ENCODE measurements at places on chromosomes 3 and 15.

- peak; percentile 14 for DNase-seq
These were observed 69.4 kb upstream of the FOXP1 start for GRCh38 chr3:71652781-71653413.

GRCh38 chr3:132635052-132635451 lies 24.6 kb downstream of the ACAD11 start:
- DNase-seq, result no peak

DNA sequence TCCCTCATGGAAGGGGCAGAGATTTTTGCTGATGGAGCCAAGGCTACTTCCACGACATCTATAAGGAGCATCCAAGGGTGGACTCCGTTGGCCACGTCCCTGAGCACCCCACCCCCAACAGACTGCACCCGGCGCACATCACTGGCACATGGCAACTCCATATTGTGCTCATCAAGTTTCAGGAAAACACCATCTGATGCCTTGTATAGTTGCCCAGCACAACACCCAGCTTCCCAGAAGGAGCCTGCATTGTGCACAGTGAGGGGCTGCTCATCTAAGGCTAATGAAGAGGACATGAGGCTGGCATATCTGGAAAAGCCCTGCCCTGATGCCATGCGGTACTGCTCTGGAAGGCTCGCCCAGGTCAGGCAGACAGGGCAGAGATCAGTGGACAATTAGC lies 15.0 kb upstream of the CACNA2D2 start:
- DNase-seq, result no peak

DNA sequence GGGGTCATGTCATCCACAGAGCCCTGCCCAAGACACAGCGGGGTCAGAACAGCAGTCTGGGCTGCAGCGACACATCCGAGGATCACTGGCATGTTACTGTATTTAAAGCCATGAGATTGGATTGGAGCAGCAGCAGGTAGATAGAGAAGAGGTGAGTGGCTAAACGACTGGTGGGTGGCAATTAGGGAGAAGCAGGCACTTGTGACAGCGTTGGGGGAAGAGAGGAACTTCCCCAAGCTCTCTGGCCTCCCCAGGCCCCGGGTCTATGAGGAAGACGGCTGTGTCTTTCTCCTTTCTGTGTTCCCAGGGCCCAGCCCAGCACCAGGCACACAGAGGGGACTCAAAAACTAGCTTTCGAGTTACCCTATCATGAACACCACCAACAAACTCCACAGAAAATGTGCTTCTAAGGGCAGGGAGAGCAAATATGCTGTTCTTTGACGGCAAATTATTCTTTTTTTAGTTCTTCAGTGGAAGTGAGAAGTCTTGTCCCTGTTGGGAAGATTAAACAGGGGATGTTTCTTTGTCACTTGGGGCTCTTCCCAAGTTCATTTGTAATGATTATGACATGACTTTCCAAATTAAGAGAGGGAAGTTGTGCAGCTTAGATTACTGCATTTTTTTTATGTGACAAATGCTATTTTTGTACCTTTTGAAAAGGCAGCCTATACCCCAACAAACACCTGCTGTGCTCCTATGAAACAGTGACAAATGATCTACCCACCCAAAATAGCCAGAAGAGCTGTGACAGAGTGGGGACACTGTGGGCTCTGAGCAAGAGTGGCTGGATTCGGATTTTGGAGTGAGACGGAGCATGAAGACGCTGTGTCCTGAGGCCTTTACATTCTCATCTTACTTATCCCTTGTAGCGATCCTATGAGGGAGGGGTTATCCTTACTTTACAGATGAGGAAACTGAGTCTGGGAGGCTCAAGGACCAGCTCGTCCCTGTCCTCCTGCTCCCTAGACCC lies 7.2 kb upstream of the SYNM start:
- no peak for DNase-seq

DNA sequence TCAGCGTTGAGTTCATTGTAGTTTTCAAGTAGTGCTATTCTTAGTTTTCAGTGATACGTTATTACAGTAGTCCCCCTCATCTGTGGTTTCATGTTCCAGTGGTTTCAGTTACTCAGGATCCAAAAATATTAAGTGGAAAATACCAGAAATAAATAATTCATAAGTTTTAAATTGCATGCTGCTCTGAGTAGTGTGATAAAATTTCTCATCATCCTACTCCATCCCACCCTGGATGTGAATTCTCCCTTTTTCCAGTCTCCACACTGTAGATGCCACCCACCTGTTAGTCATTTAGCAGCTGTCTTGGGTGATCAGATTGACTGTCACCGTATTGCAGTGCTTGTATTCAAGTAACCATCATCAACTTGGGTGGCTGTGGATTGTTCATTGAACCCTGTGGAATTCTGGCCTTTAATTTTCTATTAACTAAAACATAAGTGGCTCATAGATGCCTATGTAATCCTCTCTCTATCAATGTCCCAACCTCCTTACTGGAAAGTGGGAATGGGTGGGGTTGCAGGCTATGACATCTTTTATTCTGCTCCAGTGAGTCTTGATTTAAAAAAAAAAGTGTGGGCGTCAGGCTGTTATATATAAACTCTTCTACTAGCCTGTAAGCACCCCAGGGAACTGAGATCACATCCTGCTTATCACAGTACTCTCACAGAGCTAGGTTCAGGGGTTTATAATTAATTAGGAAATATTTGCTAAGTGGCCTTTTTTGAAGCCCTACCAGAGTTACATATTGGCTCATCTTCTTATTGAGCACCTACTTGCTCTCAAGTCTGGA lies 97.5 kb downstream of the CFAP20DC start:
- no peak for DNase-seq

DNA sequence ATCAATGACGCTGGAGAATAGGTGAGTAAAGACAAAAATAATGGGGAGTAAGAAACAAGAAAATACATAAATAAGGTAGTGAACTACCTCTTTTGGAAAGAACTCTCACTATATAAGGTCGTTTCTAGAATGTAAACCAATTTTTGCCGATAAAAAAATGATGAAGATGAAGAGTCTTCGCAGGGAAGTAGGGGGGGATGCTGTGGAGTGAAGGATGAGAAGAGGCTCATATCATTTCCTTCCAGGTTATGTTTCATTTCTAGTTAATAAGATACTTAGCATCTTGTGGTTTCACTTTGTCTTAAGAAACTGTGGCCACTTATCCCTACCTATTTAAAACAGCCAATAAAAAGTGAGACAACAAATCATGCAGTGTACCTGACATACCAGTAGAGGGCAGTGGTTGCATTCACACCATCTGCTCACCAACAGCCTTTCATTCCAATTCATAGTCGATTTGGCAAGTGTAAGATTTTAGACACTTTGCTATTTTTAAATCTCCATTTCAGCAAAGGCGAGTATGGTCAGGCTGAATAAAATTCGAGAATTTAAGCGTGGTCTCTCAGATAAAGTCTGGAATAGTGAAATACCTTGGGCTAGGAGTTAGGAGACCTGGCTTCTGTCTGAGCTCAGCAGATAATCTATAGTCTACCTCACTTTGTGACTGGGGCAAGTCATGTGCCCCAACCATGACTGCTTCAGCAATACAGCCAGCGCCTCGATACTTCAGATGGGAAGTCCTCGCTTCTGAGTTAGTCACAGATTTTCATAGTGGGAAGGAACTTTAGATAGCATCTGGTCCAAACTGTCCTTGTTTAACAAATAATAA lies 28.9 kb upstream of the ICE2 start:
- DNase-seq, result no peak

- no peak for DNase-seq
These were observed 1.0 kb upstream of the NR2E3 start for GRCh38 chr15:71809346-71809745.

DNA sequence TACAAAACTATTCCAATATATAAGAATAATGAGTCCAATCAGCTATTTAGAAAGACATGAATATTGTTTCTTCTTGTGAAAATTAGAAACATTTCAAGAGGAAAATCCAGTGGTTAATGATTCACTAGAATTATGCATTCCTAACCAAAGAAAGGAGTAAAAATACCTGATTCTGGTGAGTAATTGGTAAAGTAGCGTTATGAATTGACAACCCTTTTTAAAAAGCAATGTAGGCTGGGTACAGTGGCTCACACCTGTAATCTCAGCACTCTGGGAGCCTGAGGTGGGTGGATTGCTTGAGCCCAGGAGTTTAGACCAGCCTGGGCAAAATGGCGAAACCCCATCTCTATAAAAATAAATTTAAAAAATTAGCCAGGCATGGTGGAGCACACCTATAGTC lies 43.3 kb downstream of the TOPAZ1 start:
- no peak for DNase-seq

GRCh38 chr3:165636684-165637015 lies 200.6 kb downstream of the BCHE start:
- DNase-seq, result no peak

DNA sequence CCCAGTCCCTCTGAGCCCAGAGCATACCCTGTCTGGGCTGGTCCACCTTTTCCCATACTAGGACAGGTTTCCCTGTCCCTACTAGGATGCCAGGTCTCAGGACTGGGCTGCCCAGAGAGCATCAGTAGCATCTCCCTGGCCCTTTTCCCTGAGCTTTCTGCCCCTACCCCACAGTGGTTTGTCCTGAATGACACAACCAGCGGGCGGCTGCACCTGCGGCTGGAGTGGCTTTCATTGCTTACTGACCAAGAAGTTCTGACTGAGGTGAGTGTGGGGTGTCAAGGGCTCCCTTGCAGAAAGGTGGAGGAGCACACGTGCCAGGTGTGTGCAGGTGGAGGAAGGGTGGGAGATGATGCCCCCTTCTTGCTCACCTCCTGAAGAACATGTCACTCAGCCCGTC lies 33.5 kb downstream of the ESYT3 start:
- DNase-seq, result no peak

- DNase-seq, result no peak
These were observed 1188.3 kb upstream of the EPHA6 start for GRCh38 chr3:95626107-95626506.

- DNase-seq, result no peak
These were observed 75.4 kb upstream of the ZNF385D start for GRCh38 chr3:21826416-21826815.

DNA sequence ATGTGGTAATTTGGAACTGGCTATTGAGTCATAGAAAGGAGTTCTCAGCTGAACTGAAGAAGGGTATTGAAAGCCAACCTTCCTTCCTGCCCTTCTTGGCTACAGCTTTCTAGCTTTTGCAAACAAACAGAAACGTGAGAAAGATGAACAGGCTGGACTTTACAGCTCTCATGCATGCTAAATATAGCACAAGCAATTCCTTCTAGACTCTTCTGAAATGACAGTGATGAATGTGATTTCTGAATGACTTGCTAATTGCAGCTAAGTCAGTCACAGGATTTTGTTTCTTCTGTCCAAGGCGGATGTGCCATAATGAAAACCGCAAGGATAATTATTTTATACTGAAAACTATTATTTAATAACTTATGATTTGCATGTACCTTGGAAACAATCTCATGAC lies 36.3 kb downstream of the BCHE start:
- no peak for DNase-seq

DNA sequence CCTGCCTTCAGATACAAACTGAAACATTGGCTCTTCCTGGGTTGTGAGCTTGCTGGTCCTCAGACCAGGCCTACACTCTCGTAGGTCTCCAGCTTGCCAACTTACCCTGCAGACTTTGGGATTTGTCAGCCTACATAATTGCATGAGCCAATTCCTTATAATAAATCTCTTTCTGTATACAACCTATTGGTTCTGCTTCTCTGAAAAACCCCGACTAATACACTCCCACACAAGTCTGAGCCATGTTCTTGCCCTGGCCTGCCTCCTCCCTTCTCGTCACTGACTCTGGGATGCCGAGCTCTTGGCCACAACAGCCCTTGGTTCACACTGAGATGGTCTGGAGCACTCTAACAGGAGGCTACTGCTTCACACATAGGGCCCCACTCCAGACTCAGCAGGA lies 9.5 kb downstream of the CYP19A1 start:
- no peak for DNase-seq

DNA sequence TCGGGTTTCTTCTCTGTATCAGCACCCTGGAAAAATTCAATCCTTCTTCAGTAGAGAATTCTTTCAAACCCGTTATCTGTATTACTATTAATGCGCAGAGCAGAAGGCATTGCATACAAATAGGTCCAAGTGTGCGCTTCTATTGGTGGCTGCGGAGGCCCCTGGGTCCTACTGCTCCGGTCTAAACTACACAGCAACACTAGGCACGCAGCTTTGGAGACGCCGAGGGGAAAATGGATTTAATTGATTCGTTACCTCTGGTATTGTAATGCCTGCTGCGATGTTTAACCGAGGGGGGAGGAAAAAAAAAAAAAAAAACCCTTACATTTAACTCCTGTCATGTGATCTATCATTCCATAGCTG lies at the start of gene ROBO1:
Gene ROBO1, minus strand, starts transcription at position 94 of the 363 bp plus-strand sequence.
- DNase-seq, result no peak

DNA sequence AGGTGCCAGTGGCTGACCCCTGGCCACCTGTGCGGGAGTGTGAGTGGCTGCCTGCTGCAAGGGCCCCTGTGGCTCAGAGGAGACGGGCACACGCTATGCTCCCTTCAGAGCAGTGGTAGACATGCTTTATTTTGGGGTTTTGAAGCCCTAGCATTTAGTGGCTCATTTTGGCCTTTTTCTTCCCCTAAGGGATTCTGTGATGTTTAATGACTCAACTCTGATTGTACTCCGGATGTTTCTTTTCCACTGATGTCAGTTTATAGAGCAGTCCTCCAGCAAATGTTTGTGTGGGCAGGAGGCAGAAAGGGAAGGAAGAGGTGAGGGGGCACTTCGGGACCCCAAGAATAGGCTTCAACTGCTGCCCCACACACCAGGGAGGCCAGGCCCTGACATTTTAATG lies 288.9 kb upstream of the C2CD4B start:
- no peak for DNase-seq

DNA sequence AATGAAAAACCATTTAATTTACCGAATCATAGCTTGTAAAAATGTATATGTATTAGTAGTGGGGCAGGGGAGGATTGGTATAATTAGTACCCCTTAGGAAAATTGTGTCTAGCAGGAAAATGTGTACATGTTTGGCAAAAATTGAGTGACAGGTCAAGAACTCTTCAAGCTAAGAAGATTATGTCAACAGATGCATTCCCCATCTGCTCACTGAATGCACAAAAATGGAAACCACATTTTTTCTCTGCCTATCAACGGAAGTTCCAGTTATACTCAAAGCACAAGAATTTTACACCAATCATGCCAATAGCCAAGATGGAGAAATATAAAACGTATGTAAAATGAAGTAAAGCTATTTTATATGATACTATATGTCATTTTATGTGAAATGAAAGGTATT lies 377.8 kb downstream of the KCNH8 start:
- no peak for DNase-seq

DNA sequence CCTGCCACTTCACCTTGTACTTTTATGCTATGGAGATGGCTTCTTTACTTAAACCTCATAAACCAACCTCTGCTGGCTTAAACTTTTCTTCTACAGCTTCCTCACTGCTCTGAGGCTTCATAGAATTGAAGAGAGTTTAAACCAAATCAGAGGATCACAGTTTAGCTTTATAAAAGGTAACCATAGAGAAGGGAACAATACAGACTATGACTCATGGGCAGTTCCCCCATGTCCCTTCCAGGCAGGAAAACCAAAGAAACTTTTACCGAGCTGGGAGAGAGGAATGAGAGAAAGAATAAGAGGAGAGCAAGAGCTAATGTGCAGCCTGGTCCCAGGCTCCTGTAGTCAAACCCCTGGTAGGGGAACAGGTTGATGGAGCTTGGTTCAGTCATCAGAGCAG lies 53.9 kb upstream of the NEDD4 start:
- no peak for DNase-seq

- DNase-seq, result no peak
These were observed 90.5 kb upstream of the LIMD1 start for GRCh38 chr3:45503904-45504651.

Data from GF-D8 (cell line).